CD4-positive, CD25-positive, alpha-beta regulatory T cell (primary cell): ENCODE measurements at places on chromosomes 4 and X. TPM values are rescaled to one million over a fixed set of nuclear protein-coding genes. Genes with fewer than 3 reads are reported as not detected.

Gene KIAA1210
- total RNA-seq, result not detected

Gene SPACA5B
- total RNA-seq, result not detected

Gene GLUD2
- 0.32 TPM for total RNA-seq

GRCh38 chrX:72430405-72430968 is 124.8 kb upstream of the CITED1 start:
- no peak for DNase-seq

DNA sequence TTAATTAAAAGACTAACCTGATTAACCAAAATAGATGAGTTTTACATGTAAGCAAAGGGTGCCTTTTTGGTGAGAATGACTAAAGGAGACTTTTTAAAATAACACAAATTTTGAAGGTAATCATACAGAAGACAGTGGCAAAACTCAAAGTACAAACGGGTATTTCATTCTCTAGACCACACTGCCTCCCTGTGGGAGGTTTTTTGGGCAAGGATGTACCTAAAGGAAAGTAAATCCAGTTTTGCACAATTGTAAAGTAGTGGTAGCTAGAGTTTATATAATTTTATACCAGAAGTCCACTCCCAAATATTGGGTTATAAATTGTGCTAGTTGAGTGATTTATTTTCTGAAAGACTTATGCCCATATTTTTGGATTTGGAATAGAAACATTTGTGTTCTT is 201.0 kb downstream of the PAPSS1 start:
- DNase-seq, result no peak
